Activated CD4-positive, alpha-beta T cell treated with anti-CD3 and anti-CD28 coated beads, Interleukin-2, amount 10 ng/mL, durations not matched to agents 24 days and 14 days (primary cell): ENCODE measurements at places on chromosomes 7 and 10. TPM values are rescaled to one million over a fixed set of nuclear protein-coding genes. Genes with fewer than 3 reads are reported as not detected.
A peak's percentile ranks its signal among the peaks of the same experiment; 100 is the strongest.

DNA sequence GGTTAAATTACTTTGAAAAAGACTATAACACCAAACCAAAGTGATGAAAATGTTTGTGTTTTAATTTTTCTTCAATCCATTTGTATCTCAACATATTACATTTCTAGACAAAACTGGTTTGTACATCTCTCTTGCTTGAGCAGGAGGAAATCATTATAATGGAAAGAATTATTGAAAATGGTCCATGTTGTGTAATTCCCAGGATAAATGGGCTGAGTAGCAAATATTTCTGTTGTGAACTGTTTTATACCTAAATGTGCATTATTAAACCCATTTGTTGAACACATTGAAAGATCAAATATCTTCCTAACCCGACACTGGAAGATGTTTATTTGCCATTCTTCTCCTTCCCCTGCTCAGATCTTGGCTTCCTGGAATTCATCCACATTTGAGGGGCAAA is 14.1 kb upstream of the CDK6 start:
- no peak overlapping the region for H3K27ac ChIP-seq
- peaks cover 20% of the 10 kb centered on the region for H3K4me1 ChIP-seq
- H3K27me3 ChIP-seq = peaks cover 3% of the 10 kb centered on the region
- H3K36me3 ChIP-seq = no peaks in the 10 kb centered on the region

DNA sequence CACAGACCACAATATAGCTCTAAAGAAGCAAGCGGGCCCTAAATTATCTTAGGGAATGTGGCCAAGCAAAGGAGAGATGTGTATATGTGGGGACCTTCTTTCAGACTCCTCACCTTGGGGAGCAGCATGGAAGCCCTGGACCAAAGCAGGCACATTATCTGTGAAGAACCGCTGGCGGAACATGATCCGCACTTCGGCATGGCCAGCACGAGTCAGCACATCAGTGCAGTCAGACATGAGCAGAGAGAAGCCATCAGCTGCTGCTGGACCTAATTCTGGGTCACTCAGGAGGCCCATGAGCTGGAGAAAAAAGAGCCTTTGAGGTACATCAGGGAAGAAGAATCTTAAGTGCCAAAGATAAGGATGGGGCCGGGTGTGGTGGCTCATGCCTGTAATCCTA is 14.0 kb downstream of the ZDHHC16 start:
- H3K4me3 ChIP-seq = no peak overlapping the region
- no peak for DNase-seq
- H3K27ac ChIP-seq = no peak overlapping the region

DNA sequence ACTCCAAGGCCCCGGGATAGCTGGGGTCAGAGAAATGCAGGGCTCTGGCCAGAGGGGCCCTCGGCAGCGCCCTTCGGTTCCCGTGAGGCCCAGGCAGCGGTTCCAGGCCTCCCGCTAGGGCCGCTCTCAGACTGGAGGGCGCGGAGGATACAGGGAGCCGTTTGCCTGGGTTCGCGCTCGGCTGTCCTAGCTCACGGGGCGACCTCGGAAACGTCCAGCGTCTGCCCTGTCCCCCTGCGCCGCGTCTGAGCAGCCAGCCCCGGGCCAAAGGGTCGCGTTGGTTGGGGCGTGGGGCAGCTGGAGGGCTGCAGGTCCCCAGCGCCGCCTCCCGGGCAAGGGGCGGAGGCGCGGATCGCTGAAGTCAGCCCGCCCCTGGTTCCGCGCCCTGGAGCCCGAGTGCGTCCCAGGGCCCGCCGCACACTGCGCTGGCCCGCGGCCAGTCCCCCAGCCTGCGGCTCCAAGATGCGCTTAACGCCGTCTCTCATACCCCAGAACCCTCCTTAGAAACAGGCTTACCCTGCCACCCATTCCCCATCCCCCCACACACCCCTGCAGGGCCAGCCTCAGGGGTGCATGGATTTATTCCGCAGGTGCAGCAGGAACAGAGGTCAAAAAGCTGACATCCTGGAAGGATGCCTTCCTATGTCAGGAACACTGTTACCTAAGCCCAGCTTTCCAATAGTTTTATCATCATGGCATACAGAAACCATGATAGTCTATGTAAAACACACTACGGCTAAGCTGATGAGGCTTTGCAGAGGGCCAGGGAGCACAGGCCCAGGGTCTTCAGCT is 22.1 kb upstream of the OPN4 start:
- peak; percentile 53 for DNase-seq
- H3K4me1 ChIP-seq = no peaks in the 10 kb centered on the region
- H3K27ac ChIP-seq = no peak overlapping the region
- H3K27me3 ChIP-seq = peaks cover 57% of the 10 kb centered on the region
- no peak overlapping the region for H3K4me3 ChIP-seq

GRCh38 chr10:96743988-96744585 is 23.8 kb upstream of the PIK3AP1 start:
- H3K27me3 ChIP-seq = peaks cover 2% of the 10 kb centered on the region
- no peak overlapping the region for H3K27ac ChIP-seq
- no peak overlapping the region for H3K4me3 ChIP-seq

CLDN4 gene
- total RNA-seq = not detected in 2 replicates

AKR1C4 gene
- total RNA-seq = not detected in 2 replicates

CALML3 gene
- not detected in 2 replicates for total RNA-seq

CNTNAP2 gene
- not detected in 2 replicates for total RNA-seq
